ENCODE measurements at places on chromosomes 12 and 14. TPM values are rescaled to one million over a fixed set of nuclear protein-coding genes. Genes with fewer than 3 reads are reported as not detected.

MAX gene
- 32.6 TPM for total RNA-seq

RPGRIP1 gene
- not detected for total RNA-seq

ANKS1B gene
- 6.7 TPM for total RNA-seq

DLGAP5 gene
- 3.4 TPM for total RNA-seq

DNA sequence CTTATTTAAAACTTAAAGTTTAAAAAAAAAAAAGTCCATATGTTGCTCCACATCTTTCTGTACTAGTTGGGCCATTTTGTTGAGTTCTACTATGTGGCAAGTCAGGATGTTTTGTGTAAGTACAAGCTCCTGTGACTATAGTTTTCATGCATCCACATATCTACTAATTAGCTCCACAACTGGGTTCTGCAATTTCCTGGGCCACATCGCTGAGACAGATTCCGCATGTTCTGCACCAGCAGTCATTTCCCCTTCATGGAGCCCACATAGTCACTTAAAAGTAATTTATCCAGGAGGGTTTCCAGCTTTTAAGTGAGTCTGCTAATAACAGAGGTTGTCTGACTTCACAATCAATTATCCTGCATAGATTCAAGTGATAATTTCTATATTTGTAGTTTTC, 461.4 kb downstream of the ZFP36L1 start:
- no peaks in the 10 kb centered on the region for H3K27me3 ChIP-seq
- peaks cover 17% of the 10 kb centered on the region for H3K4me1 ChIP-seq
- H3K4me3 ChIP-seq = no peak overlapping the region
- no peak overlapping the region for H3K27ac ChIP-seq
- H3K36me3 ChIP-seq = no peaks in the 10 kb centered on the region

- DNase-seq = peak; percentile 50
- no peaks in the 10 kb centered on the region for H3K4me1 ChIP-seq
- H3K27ac ChIP-seq = no peak overlapping the region
- H3K4me3 ChIP-seq = no peak overlapping the region
- no peaks in the 10 kb centered on the region for H3K27me3 ChIP-seq
Measured at GRCh38 chr12:121983536-121984210, 38.0 kb upstream of the BCL7A start.

DNA sequence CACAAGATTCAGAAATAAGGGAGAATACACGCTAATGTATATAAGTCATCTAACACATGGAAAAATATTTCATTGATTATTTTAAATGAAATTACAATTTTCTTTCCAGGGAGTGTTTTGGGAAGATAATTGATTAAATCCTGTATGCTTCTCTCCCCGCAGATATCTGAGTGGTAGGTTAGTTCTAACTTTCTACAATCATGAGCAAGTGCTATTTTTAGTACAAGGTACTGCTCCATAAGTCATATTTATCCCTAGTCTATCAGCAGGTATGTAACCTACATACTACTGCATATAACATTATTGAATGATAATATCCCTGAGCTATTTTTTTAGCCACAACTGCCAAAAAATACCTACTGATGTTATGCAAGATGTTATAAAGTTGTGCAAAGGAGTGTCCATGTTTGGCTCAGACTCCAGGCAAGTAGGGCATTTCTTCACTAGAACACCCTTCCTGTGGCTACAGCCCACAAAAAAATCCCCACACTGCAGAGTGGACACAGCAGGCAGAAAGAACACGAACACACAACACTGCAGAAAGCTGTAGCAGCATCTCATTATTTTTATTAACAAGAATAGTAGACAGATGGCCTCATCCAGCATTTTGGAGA, 87.0 kb downstream of the SEC23A start:
- no peaks in the 10 kb centered on the region for H3K27me3 ChIP-seq
- peaks cover 5% of the 10 kb centered on the region for H3K4me1 ChIP-seq
- H3K27ac ChIP-seq = no peak overlapping the region
- no peaks in the 10 kb centered on the region for H3K36me3 ChIP-seq
- no peak for DNase-seq
- no peak overlapping the region for H3K4me3 ChIP-seq

GRCh38 chr12:46179693-46180452, 89.0 kb downstream of the SLC38A1 start:
- H3K36me3 ChIP-seq = peaks cover 6% of the 10 kb centered on the region
- no peak overlapping the region for H3K4me3 ChIP-seq
- no peak for DNase-seq

- H3K36me3 ChIP-seq = no peaks in the 10 kb centered on the region
- DNase-seq = no peak
- no peaks in the 10 kb centered on the region for H3K4me1 ChIP-seq
- H3K4me3 ChIP-seq = no peak overlapping the region
- no peaks in the 10 kb centered on the region for H3K27me3 ChIP-seq
Measured at GRCh38 chr12:19706936-19707335, 267.6 kb downstream of the AEBP2 start.

- DNase-seq = peak; percentile 33
- peak within 1 kb of the TSS; percentile 35 for H3K4me3 ChIP-seq
- no peaks in the 10 kb centered on the region for H3K4me1 ChIP-seq
Measured at GRCh38 chr12:10673659-10674384, at the start of gene STYK1. Gene STYK1, minus strand, starts transcription at chr12:10674052. Its CDS starts 39,434 bp downstream, at chr12:10634618.
